ENCODE measurements at places on chromosomes 13 and 19. TPM values are rescaled to one million over a fixed set of nuclear protein-coding genes. Genes with fewer than 3 reads are reported as not detected.
A peak's percentile ranks its signal among the peaks of the same experiment; 100 is the strongest.

CGB3 gene
- not detected for total RNA-seq

APOC4 gene
- not detected for total RNA-seq

ZGLP1 gene
- total RNA-seq: 1.1 TPM

DNA sequence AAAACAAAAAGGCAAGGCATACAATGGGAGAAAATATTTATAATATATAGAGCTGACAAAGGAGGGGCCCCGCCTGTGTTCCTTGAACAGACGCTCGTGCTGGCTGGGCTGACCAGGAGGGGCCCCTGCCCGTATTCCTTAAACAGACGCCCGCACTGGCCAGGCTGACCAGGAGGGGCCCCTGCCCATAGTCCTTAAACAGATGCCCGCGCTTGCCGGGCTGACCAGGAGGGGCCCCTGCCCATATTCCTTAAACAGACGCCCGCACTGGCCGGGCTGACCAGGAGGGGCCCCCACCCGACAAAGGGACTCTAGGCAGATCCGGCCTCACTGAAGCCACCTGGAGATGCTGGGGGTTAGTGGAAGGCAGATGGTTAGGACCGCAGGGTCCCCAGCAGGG lies 9.3 kb downstream of the ADPRHL1 start:
- no peak for ATAC-seq

GRCh38 chr19:10695401-10696398 lies 5.5 kb upstream of the QTRT1 start:
- peak; percentile 98 for ATAC-seq

- ATAC-seq: no peak
These were observed 24.2 kb downstream of the SERP2 start for GRCh38 chr13:44397766-44398223.

GRCh38 chr13:99103536-99103935 lies 97.1 kb upstream of the UBAC2 start:
- ATAC-seq: no peak

- ATAC-seq: no peak
These were observed 2.9 kb downstream of the RBM26 start for GRCh38 chr13:79403113-79403512.

- ATAC-seq: no peak
These were observed 46.2 kb downstream of the CDK8 start for GRCh38 chr13:26300140-26300539.

GRCh38 chr19:5958074-5958850 lies 19.7 kb downstream of the RANBP3 start:
- ATAC-seq: no peak

DNA sequence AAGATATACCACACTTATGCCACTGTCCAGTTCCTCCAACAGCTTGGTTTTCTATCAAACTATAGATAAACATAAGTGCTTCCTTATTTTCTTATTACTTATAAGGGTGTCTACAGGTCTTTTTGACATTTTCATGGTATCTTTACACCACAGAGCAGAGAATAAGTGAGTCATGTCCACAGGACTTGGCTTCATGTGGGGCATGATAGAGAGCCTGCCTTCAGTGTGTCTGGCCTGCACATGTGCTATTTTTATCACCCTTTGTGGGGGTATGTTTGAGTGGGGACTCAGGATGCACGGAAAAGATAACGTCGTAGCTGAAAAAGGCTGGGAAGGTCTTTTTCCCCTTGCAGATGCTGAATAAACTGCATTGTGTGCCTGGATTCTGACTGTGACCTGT lies 8.1 kb upstream of the STOML3 start:
- ATAC-seq: no peak

GRCh38 chr13:79404985-79405384 lies 1.1 kb downstream of the RBM26 start:
- ATAC-seq: no peak

GRCh38 chr19:3336680-3337523 lies 29.5 kb upstream of the NFIC start:
- peak; percentile 94 for ATAC-seq

- peak; percentile 69 for ATAC-seq
These were observed 26.5 kb upstream of the HOMER3 start for GRCh38 chr19:18967358-18968146.

GRCh38 chr13:20776751-20777150 lies 3.0 kb upstream of the EEF1AKMT1 start:
- no peak for ATAC-seq

GRCh38 chr19:29445246-29445645 lies 80.5 kb upstream of the VSTM2B start:
- no peak for ATAC-seq

- ATAC-seq: no peak
These were observed 4.2 kb downstream of the BLOC1S3 start for GRCh38 chr19:45182758-45183157.

DNA sequence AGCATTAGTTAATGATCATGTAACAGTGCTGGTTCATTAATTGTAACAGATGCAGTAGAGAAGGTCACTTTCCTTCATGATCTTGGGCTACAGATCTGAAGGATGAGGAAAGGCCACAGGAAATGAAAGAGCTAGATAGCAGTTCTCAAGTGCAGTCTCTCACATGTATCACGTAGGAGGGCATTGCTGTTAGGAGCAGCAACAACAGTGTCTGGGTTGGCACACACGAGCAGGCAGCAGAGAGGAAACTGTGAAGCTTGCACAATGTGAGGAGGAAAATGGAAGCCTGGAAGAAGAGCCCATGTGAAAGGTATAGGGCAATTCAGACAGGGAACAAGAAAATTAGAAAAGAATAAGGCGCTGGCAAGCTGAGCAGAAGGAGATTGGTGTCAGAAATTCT lies 1741.5 kb downstream of the PCDH9 start:
- no peak for ATAC-seq

DNA sequence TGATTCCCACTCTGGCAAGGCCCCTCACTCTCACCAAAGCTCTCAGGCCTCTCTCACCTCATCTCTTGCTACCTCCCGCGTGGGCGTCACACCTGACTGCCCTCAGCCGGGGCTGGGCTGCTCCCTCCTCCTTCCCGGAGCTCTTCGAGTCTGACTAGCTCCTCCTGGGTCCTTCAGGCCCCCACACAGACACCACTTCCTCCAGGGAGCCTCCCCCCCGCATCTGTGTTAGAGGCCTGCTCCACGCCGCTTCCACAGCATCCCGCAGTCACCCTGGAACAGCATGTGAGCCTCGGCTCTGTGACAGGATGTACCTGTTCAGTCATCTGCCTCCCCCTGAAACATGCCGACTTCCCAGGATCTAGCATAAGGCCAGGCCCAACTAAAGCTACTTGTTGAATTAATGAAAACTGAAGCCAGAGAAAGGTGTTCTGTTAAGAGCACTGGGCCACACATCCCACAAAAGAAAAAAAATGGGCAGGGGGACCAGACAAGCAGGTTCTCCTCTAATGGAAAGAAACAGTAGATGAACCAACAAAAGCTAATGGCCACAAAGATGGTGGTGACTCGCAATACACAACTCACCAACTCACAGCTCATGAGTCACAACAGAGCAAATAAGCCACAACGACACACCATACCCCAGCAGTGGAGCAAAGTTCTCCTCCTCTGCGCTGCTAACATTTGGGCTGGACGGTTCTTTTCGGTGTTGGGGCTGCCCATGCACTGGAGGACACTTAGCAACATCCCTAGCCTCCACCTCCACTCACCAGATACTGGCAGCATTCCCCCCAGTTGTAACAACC lies 3.0 kb downstream of the PPP6R1 start:
- no peak for ATAC-seq

DNA sequence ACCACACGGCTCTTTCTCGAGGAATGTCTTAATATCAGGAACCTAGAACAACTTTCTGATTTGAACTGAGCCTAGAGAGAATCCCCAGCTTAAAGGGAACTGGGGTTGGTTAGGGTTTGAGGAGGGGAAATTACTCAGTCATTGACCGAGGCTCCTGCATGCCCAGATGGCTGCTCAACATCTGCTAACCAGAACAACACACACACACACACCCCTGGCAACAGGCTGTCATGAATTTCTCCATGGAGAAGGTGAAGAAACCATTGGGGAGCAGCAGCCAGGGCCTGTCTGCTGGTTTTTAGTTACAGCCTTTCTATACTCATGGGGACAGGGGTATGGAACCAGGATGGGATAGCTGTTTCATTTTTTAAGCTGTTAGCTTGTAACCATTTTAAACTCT lies 5.2 kb downstream of the MTUS2 start:
- no peak for ATAC-seq

GRCh38 chr13:94280349-94280748 lies 199.1 kb downstream of the DCT start:
- ATAC-seq: no peak

- ATAC-seq: no peak
These were observed 241.8 kb downstream of the PCCA start for GRCh38 chr13:100330662-100331061.
